ENCODE measurements at places on chromosomes 13 and 19. TPM values are rescaled to one million over a fixed set of nuclear protein-coding genes. Genes with fewer than 3 reads are reported as not detected.

MCEMP1 gene
- not detected for total RNA-seq

XAB2 gene
- 28.5 TPM for total RNA-seq

C19orf85 gene
- total RNA-seq = not detected

GARIN5A gene
- 1.8 TPM for total RNA-seq

KIR2DL3 gene
- total RNA-seq = not detected

IZUMO1 gene
- total RNA-seq = not detected

ACP7 gene
- total RNA-seq = 0.23 TPM

S1PR2 gene
- 1.2 TPM for total RNA-seq

KLK11 gene
- not detected for total RNA-seq

CGB5 gene
- total RNA-seq = 1.0 TPM

GARRE1 gene
- 12.8 TPM for total RNA-seq

ZNF606 gene
- 2.7 TPM for total RNA-seq

KANK2 gene
- total RNA-seq = 29.5 TPM

DAND5 gene
- not detected for total RNA-seq

CHAMP1 gene
- 25.0 TPM for total RNA-seq

SIGLEC8 gene
- total RNA-seq = not detected

MAG gene
- not detected for total RNA-seq

LHB gene
- total RNA-seq = not detected

MCF2L gene
- 0.36 TPM for total RNA-seq

ZNF628 gene
- 6.4 TPM for total RNA-seq

FXYD7 gene
- total RNA-seq = 0.34 TPM

LRRC8E gene
- total RNA-seq = 8.9 TPM

TNPO2 gene
- total RNA-seq = 36.8 TPM

TUBA3C gene
- not detected for total RNA-seq

NXNL1 gene
- not detected for total RNA-seq

CD209 gene
- not detected for total RNA-seq

APOC4 gene
- total RNA-seq = not detected

RABAC1 gene
- 216 TPM for total RNA-seq

C19orf67 gene
- not detected for total RNA-seq

KCTD4 gene
- not detected for total RNA-seq

SUPT20H gene
- 23.8 TPM for total RNA-seq

LILRA1 gene
- not detected for total RNA-seq

ZFP30 gene
- total RNA-seq = 6.5 TPM

SLC25A41 gene
- 0.20 TPM for total RNA-seq

TMC4 gene
- 1.1 TPM for total RNA-seq

ZNF541 gene
- not detected for total RNA-seq

SEMA6B gene
- 6.3 TPM for total RNA-seq

SETDB2 gene
- 1.9 TPM for total RNA-seq

PLEKHG2 gene
- 62.3 TPM for total RNA-seq

ZNF536 gene
- total RNA-seq = not detected

ATXN8OS gene
- total RNA-seq = not detected

ITGBL1 gene
- 1.7 TPM for total RNA-seq

ATG4D gene
- total RNA-seq = 19.2 TPM

KLF1 gene
- total RNA-seq = 0.06 TPM

ZNF574 gene
- total RNA-seq = 33.0 TPM

ZNF221 gene
- 0.49 TPM for total RNA-seq

CD22 gene
- total RNA-seq = 0.53 TPM

CEACAM5 gene
- 2.6 TPM for total RNA-seq

CEACAM19 gene
- total RNA-seq = 9.4 TPM

CEACAM8 gene
- total RNA-seq = not detected

SPIB gene
- total RNA-seq = 0.56 TPM

TEAD2 gene
- total RNA-seq = 14.1 TPM

WDR62 gene
- total RNA-seq = 27.6 TPM

SYCN gene
- total RNA-seq = not detected

S1PR5 gene
- 2.7 TPM for total RNA-seq

ZNF524 gene
- 17.6 TPM for total RNA-seq

TRPC4 gene
- total RNA-seq = 0.08 TPM

SYDE1 gene
- total RNA-seq = 14.2 TPM
